ENCODE measurements at places on chromosomes 6 and 20. TPM values are rescaled to one million over a fixed set of nuclear protein-coding genes. Genes with fewer than 3 reads are reported as not detected.

Gene SLC17A3
- not detected for total RNA-seq

Gene SULF2
- 52.8 TPM for total RNA-seq

Gene JPH2
- 7.9 TPM for total RNA-seq

Gene MCCD1
- total RNA-seq = not detected

Gene MAPK13
- 71.4 TPM for total RNA-seq

Gene SH3BGRL2
- 33.9 TPM for total RNA-seq

Gene KIF6
- total RNA-seq = 0.49 TPM

Gene COQ3
- total RNA-seq = 3.9 TPM

Gene DNAH8
- total RNA-seq = 0.17 TPM

Gene FAM217A
- not detected for total RNA-seq

Gene MYB
- total RNA-seq = 2.0 TPM

Gene OXT
- not detected for total RNA-seq

Gene WFDC12
- total RNA-seq = 1.8 TPM

Gene TMEM200A
- total RNA-seq = 5.9 TPM

Gene VNN1
- 10.1 TPM for total RNA-seq

Gene SMLR1
- total RNA-seq = not detected

Gene VGLL2
- not detected for total RNA-seq

Gene PI16
- total RNA-seq = 3.4 TPM

Gene ABHD16B
- total RNA-seq = not detected

Gene CCN5
- 112 TPM for total RNA-seq

Gene CTCFL
- not detected for total RNA-seq

Gene BTN1A1
- not detected for total RNA-seq

Gene PPP1R14C
- 10.0 TPM for total RNA-seq
